Right hindlimb (tissue), 1 donor: ENCODE measurements at places on chromosomes 2 and 18.

- no peak for DNase-seq
Observed at GRCh38 chr2:241564596-241565410, 6.3 kb downstream of the BOK start.

DNA sequence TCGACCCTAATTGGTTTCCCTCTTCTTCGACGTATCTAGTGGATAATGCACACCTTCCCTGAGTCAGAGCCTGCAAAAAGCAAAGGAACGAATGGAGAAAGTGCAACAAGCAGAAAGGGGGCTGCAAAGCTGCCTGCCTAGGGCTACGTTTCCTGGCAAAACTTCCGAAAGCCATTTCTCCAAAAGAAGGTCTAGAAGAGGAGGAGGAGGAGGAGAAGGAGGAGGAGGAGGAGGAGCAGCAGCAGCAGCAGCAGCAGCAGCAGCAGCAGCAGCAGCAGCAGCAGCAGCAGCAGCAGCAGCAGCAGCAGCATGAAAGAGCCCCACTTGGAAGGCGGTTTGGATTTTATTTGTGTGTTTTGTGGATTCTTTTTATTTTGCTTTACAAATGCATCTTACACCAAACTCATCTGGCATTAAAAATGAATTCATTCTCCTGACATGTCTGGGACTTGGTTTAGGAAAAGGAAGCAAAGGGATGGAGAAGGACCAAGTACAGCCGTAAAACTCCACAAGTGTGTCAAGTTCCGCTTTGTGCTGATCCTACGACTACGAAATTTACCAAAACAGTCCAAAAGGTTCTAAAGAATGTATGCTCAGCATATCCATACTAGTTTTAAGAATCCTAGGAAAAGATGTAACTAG, 2.0 kb downstream of the TCF4 start:
- peak; percentile 53 for DNase-seq

DNA sequence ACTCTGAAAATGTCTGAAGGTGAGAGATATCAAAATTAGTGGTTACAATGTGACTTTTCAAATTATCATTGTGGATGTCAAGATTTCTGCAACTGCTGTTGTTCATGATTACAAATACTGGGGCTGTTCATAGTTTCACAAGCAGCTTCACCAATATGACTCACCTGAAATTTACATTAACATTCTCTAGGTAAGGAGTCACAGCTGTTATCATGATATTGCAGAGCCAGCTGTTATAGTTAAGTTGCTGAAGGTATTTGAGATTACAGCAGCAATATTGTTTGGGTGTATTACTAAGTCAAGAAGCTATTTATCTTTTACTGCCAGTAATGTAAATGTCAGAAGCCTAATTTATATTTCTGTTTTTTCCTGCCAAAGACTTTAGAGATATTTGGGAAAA, 140.0 kb downstream of the MC4R start:
- DNase-seq, result no peak

- DNase-seq, result peak; percentile 80
Observed at GRCh38 chr2:240245706-240246105, 105.2 kb upstream of the OTOS start.

- no peak for DNase-seq
Observed at GRCh38 chr18:50659091-50660003, 99.5 kb downstream of the MAPK4 start.

GRCh38 chr2:233990261-233990798, 60.2 kb upstream of the SPP2 start:
- no peak for DNase-seq

GRCh38 chr18:48539406-48540250, 797 bp downstream of the CTIF start:
- DNase-seq, result peak; percentile 71

DNA sequence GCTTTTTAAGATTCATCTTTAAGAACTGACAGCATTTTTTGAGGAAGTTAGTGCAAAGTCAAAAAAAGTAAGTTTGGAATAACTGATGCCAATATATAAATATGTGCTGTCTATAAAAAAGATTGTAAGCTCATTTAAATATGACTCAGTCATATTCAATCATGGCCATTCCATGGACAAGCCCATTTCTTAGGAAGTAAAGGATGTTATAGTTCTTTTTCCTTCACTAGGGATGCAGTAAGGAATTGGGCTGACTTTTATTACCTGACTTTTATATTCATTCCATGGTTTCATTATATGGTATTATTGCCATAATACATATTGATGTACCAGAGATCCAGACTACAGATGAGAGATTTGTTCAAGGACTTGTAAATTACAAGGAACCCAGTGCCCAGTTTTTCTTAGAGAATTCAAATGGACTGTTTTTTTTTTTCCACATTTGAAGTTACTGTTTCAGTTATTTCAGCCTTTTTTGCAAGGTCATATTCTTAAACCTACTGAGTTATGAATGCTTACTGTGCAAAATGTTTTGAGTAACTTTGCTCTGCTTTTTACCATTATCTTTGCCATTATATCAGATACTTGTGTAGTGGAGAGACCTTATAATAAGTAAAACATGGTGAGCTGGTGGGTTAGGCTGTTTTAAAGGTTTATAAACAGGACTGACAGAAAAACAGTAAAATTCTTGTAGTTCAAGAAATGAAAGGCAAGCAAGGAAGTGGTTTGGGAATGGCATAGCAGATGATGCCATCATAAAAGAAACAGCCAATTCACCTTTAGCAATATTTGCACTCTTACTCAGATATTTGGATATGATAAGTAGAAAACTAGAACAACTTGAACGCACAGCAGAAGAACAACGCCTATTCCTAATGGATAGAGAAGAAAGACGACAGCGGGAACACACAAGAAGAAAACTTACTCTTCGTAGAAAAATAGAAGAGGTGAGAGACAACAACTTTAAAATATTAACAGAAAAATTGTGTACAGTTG, 7.6 kb downstream of the FSIP2 start:
- DNase-seq, result no peak

- no peak for DNase-seq
Observed at GRCh38 chr2:102369866-102370265, 14.3 kb downstream of the IL18R1 start.

DNA sequence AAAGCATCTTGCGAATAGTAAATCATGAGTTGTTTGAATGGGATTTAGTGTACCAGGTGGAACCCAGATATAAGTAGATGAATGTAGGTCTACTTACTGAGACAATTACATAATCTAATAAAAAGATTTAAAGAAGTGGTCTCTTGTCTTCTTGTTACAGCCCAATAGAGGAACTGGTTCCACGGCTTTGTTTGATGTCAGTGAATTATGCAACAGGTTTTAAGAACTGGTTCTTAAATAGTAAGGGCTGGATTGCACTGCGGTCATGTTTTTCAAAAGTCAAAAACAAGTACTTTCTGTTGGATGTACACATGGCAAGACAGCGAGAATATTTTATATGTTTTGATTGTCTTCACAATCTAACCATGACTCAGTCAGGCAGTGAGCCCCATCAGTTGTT, 15.4 kb upstream of the SLC9A2 start:
- DNase-seq, result no peak

DNA sequence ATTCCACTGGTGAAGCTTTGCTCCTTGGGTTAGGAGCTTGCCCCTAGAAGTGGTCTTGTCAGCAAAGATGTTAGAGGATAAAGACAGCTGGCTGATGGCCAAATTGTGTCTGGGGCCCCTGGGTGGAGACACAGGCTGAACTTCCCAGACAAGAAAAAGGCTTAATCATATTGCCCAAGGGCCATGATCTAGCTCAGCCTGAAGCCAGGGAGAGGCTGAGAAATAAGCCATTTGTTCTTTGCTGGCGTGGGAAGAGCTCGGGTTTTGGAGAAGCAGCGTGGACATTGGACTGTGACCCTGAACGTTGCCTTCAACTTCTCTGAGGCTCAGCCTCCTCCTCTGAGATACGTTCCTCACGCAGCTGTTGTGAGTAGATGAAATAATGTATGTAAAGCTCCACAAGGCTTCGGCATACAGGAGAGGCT, 153.0 kb downstream of the ZFP36L2 start:
- DNase-seq, result peak; percentile 87

DNA sequence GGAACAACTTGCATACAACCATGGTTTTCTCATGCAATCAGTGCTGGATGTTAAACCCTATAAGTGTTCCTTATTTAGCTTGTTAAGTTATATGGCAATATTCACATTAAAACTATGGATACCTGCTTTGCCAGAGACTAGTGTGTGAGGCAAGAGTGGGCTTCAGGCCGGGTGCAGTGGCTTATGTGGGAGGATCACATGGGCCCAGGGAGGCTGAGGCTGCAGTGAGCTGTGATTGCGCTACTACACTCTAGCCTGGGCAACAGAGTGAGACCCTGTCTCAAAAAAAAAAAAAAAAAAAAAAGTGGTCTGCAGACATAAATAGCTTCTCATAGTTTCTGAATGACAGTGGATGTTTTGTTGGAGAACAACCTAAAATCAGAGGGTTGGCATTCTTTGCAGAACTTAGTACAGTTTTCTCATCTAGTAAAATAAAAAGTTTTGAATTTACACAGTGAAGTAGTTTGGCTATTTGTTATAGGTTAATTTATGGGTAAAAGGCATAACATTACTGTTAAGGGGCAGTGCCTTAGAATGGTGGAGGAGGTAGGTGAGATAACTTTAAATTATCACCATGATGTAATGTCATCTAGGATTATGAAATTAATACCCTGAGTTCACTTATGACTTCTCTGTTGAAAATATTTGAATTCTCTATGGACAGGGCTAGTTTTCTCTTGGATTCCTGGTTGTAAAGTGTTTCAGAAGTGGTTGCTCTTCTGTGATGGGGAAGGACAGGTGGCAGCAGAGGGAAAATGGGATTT, 5.3 kb downstream of the CERS6 start:
- DNase-seq, result no peak

GRCh38 chr2:150478200-150478974, 9.1 kb downstream of the RND3 start:
- no peak for DNase-seq

DNA sequence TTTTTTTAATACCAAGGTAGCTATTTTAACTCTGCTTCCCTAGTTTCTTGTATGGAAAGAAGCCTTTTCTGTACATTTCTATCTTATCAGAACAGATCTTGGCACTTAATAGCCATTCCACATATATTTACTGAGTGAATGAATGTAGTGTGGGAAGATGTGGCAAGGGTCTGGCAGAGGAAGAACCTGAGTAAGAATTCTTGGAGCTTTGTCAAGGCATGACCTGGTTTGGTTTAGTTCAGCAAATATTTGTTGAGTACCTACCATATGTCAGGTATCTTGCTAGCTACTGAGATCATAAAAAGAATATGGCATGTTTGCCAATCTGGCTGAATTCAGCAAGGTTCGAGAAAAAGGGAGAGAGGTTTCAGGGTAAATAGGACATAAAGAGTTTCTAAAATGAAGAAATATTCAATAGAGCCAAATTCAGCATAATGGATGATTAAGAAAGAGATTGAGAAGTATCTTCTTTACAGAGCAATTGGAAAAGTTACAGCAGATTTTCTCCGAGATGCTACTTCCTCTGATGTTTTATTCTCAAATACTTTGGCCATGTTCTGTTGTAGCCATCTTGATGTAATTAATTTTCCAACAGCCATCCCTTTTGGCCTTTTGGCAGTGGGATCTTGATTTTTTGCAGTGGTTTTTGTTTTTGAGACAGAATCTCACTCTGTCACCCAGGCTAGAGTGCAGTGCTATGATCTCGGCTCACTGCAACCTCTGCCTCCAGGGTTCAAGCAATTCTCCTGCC, 21.7 kb upstream of the MEP1B start:
- DNase-seq, result no peak

DNA sequence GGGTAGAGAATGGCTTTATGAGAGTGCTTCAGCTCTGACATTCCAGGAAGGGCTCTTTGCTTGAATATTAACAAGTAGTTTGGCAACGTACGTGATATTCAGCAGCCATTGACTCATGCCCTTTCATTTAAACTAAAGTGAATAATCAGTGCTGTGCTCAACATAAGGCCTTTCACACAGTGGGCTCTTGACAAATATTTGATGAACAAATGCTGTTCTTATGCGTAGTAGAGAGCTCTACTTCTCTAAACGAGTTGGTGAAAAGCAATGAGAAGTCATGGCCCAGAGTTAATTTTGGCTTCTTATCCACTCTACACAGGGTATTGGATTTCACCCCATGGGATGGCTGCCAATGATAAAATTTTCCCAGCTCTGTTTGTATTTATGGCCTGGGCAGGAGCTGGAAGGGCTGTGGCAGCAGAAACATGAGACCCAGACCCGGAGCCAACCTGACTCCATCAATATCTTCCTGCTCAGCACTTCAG, 338.9 kb downstream of the CCDC85A start:
- DNase-seq, result peak; percentile 61

DNA sequence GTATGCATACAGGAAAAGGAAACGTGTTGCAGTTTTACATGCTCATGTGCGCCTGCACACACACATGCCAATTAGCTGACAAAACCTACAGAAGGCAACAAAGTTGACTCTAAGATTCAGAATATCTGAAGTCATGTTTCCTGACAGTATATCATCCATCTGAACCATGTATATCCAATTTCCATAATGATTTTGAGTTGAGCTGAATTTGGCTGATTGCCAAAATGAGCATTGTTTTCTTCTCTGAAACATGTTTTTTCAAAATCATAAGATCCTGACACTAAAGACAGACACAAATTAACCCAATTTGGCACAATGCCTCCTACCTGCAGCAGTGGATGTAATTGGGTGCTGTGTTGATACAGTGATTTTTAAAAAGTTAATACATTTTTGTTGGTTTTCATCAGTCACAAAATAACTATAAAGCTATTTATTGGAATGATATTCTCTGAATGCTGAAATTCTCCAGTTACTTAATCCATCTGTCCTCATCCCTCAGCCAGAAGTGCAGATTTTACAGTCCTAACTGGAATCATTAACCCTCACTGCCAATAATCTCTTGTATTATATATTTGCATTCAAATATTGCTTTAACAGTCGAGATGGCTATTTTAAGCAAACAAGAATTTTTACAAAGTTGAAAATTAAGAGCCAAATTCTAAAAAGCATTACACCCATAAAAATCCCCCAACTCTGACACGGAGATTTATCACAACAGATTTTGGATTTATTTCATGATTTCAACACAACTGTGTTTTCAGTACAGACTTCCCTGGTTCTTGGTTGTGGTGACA, 161.7 kb upstream of the LMAN1 start:
- no peak for DNase-seq

DNA sequence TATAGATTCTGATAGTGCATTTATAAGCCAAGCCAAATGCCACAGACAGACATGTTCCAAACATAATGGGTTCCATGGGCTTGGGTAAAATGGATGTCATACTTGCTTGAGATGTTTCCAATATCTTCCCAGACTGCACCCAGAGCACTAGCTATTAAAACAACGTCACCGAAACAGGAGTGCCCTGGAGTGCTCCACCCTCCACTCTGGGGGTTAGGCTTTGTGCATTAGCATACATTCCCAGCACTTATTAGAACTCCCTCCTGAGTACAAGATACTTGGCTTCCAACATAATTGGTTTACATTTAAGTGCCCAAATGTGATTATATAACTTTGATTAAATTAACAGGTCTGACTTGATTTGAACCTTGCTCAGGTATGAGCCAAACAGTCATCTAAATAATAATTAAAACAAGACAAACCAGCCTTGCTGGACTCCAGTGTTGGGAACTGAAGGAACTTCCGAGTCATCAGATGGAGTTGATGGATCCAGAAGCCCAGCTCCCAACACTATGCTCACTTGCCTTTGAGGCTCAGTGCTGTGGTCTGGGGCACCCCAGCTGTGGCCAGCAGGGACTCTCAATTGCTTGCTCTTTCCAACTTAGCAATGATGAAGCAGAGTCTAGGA, 60.5 kb upstream of the LGALSL start:
- no peak for DNase-seq
